ENCODE measurements at places on chromosomes 7 and 10.

DNA sequence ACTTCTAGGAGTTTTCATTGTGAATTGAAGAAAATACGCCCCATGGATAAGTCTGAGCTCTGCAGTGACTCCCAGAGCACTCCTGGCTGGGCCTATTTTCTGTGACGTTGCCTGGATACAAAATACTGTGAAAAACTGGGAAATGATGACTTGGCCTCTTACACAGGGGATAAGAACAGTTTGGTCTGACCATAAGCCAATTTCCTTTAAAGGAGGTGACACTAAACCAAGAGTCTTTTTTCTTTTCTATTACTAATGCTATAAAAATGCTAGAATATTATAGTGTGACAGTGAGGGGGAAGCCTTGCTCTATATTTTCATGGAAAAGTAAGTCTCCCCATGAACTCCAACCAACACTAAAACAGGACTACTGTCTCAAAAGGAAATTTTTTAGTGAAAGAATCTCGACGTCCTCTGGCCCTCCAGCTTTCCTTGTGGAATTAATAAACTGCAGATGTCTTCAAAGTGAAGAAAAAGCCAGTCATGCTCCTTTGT, 45.5 kb downstream of the MYOF start:
- peak; percentile 99 for DNase-seq

DNA sequence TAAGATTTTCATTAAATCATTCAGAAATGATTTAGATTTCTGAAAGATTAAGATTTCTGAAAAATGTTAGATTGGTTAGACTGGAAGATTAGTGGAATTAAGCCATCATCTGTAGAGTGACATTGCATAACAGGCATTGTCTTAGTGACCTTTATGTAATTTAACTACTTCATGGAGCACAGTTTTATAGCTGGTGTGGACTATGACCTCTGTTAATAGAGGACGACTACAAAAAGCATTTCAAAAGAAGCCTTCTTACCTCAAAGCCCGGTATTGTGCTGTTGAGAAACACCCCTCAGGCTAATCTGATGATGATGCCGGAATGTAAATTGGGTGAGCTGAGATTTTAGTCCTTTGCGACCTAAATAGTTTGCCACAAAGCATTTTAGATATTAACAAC, 55.6 kb downstream of the GALNT11 start:
- DNase-seq: no peak

DNA sequence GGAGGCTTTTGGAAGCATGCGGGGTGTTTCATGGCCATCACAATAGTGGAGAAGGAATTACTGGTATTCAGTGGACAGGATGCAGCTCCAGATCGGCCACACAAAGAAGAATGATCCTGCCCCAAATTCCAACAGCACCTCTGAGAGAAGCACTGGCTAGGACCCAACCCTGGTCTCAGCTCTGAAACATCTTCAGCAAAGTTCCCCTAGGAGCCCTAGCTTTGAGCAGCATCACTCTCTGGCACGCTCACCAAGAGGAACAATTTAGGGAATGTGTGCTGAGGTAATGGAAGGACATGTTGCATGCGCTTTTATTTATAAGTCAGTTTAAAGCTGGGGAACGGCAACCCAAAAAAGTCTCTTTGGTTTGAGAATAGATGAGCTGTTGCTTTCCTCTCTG, 5.5 kb upstream of the OPN1SW start:
- DNase-seq: peak; percentile 46

DNA sequence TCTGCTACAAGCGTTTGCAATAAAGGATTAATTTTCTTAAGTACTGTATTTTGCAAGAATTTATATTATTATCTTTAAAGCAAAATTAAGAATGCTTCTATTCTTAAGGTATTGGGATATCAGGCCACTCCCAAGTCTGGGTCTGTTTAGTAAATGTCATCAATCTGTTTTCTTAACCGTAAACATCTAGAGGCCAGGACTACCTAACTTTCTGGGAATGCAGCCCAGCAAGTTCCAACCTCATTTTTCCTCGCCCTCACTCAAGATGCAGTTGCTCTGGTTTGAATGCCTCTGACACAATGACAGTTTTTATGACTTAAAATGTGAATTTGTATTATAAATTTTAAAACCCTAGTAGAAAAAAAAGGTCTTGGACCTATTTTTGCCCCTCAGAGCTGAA, 143.5 kb downstream of the INHBA start:
- no peak for DNase-seq

- peak; percentile 30 for DNase-seq
These were observed 41.9 kb downstream of the CDK1 start for GRCh38 chr10:60820093-60820754.

DNA sequence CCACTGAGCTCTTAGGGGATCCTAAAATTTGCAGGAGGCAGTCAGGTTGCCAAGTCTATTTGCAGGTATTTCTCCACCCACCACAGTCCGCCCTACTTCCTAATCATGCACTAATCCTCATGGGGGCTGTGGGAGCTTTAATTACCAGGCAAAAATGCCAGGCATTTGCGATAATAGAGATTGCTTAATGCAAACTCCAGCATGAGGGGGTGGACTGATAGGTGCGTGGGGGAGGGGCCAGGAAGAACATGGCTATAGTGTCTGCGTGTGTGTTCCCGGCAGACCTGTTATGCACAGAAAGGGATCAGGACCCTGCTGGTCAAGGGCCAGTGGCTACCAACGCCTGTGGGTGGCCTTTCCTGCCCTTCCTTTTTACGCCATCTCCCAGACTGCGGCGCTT, 15.6 kb upstream of the AQP1 start:
- no peak for DNase-seq

DNA sequence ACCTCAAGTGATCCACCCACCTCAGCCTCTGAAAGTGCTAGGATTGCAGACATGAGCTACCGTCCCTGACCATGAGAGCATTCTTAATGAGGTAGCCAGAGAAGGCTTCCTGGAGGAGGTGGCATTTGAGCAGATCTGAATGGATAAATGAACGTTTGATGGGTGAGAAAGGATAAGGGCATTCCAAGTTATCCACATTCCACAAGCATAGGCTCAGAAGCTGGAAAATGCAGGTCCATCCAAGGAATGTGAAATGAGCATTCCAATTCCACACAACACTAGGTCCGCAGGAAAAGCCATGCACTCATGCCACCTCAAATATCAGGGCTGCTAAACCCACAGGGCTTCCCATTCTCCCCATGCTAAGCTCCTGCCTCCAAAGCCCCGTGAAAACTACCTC, 17.0 kb downstream of the TMEM130 start:
- peak; percentile 27 for DNase-seq

DNA sequence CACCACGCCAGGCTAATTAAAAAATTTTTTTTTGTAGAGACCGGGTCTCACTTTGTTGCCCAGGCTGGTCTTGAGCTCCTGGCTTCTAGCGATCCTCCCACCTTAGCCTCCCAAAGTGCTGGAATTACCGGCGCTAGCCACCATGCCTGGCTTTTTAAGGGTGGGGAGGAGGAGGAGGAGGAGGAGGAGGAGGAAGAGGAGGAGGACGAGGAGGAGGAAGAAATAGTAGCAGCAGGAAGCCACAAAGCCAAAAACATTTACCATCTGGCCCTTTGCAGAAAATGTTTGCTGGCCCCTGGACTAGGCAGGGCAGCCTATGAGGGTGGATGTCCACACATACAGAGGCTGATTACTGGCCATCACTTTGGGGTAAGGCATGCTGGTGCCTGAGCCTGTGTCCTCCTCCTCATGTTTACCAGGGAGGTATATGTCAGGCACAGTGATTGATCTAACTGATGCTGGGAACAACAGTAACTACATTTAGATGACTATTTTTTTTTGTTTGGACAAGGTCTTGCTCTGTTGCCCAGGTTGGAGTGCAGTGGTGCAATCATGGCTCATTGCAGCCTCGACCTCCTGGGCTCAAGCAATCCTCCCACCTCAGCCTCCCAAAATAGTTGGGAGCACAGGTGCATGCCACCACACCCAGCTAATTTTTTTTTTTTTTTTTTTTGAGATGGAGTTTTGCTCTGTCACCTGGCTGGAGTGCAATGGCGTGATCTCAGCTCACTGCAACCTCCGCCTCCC, 122.1 kb downstream of the HIP1 start:
- DNase-seq: no peak

- DNase-seq: no peak
These were observed 12.1 kb downstream of the ODAD2 start for GRCh38 chr10:27986821-27987220.

GRCh38 chr10:71963351-71964097, 671 bp upstream of the CHST3 start:
- DNase-seq: no peak

DNA sequence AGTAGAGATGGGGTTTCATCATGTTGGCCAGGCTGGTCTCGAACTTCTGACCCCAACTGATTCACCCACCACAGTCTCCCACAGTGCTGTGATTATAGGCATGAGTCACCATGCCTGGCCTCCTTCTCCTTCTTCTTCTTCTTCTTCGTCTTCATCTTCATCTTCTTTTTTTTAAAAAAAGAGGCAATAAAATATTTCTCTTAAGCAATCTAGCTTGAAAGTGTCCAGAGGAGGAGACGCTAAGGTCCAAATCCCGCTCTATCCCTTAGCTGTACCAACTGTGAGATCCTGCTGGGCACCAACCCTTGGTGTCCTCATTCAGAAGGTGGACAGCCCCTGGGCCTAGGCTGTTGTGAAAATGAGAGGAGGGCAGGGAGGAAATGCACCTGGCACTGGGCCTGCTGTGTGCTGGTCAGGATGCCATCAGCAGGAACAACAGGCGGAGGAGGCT, 13.9 kb upstream of the PSAP start:
- peak; percentile 67 for DNase-seq

DNA sequence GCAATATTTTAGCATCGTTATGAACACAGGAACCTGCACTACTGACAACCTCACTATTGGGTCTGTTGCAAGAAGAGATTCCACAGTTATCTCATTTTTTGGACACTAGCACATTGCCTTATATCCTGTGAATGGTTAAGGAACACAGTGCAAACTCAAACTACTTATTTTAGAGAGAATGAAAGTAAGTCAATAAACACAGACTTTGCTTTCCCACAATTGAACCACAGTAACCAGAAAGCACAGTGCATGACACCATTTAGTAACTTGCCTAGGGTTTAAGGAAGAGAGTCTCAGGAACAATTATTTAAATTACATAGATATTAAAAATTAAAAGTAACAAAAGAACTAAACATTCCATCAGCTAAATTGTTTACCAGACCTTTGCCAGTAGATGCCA, 468.8 kb downstream of the ZWINT start:
- DNase-seq: no peak

GRCh38 chr10:14684354-14684753, 90.3 kb downstream of the FAM107B start:
- DNase-seq: no peak

GRCh38 chr10:114682532-114682931, 24.5 kb upstream of the ABLIM1 start:
- no peak for DNase-seq

DNA sequence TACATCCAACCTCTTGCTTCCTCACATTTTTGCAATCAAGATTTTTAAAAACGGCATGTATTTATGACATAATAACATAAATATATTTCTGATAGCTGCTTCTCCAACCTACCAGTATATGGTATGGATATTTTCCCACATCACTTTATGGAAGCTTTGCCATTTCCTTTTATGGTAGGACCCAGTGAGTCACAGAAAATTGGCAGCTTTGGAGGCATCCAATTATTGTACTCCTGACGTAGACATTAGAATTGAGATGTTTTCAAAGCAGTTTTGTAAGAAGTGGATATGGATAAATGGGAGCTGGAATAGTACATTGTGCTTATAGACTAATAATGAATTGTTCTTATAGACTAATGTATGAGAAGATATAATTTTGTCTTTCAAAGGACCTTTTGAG, 23.8 kb upstream of the BICC1 start:
- no peak for DNase-seq

- DNase-seq: no peak
These were observed 133.8 kb downstream of the C10orf90 start for GRCh38 chr10:126536656-126537055.

DNA sequence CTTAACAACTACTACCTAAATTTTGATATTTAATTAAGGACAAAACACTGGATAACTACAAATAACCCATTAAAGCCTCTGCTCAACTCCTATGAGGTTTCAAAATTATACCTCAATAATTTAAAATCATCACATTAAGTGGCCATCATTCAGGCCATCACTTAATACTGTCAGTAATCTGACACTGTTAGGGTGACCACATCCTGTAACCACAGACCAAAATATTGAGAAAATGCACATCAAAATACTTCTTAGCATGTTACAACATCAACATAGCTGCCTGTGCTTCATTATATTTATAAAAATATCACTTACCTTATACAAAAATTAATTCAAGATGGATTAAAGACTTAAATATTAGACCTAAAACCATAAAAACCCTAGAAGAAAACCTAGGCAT, 23.3 kb downstream of the SEM1 start:
- peak; percentile 34 for DNase-seq

- DNase-seq: no peak
These were observed 1.7 kb upstream of the FUOM start for GRCh38 chr10:133359554-133359971.

DNA sequence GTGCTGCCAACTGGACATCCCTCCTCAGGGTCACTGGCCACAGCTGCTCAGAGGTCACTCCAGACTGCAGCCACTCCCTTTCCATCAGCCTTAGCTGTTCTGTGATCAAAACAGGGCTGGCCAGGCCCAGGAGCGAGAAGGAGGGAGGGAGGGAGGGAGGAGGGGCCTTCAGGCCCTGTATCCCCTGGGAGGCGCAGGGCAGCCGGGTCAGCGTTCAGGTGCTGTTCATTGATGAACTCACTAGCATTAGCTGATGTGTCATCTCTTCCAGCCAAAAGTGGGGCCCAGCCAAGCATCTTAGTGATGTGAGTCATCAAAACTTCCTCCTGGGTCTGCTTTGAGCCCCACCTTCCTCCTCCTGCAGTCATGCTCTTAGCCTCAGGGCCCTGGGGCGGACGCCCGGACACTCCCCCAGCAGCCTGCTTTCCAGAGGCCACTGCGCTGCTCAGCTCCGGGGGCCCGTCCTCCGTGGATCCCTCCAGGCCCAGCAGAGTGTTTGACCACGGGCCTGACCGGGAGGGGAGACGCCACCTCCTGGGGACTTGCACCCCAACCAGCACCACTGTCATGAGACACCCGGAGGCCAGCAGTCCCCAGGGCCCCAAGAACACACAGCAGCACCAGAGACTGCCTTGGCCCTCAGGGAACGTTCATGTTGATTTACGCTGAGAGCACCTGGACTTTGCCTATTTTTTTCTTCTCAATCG, 149.2 kb downstream of the PRKAG2 start:
- DNase-seq: peak; percentile 98

DNA sequence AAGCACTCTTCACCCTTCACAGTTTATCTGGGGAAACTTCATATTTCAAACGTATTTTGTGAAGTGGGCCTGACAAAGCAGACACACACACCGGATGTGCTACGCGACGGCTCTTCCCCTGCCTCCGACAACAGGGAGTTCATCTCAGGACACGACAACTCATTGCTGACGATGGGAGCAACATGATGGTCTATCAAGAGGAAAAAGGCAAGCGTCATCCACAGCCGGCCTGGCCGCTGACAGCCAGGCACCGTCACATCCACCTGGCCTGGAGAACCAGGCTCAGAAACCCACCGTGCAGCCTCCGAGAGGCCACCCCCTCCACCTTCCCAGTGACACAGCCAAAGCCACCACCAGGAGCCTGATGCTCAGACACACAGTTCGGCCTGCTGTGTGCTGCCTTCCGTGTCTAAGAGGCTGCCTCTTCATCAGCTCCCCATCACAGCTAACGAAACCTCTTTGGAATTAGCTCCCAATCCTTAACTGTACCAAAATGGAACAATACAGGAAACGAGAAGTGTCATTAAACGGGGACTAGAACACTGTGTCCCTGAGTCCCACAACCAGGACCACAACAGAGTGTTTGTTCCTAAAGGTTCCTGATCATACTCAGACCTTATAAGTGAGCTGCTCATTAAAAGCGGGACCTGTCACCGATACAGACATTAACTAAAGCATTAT, 76.7 kb downstream of the SFMBT2 start:
- DNase-seq: no peak

Measured in HCEC 1CT (cell line).